ENCODE measurements at places on chromosomes 16 and 17. TPM values are rescaled to one million over a fixed set of nuclear protein-coding genes. Genes with fewer than 3 reads are reported as not detected.

Gene FNDC8
- total RNA-seq, result not detected

- H3K27ac ChIP-seq, result no peak overlapping the region
- H3K36me3 ChIP-seq, result no peaks in the 10 kb centered on the region
- peaks cover 6% of the 10 kb centered on the region for H3K4me1 ChIP-seq
- DNase-seq, result peak; percentile 77
- H3K4me3 ChIP-seq, result peak overlapping the region; percentile 13
These were observed 8.5 kb downstream of the ALOXE3 start for GRCh38 chr17:8109661-8110455.

Gene LRRC75A
- total RNA-seq, result 23.1 TPM

Gene EEF2K
- 26.1 TPM for total RNA-seq

Gene MRPL38
- total RNA-seq, result 63.9 TPM

GRCh38 chr16:75566758-75567255 lies 628 bp downstream of the GABARAPL2 start:
- peak overlapping the region; percentile 89 for H3K27ac ChIP-seq
- peak; percentile 34 for DNase-seq
- peaks cover 35% of the 10 kb centered on the region for H3K36me3 ChIP-seq
- peak overlapping the region; percentile 86 for H3K4me3 ChIP-seq

DNA sequence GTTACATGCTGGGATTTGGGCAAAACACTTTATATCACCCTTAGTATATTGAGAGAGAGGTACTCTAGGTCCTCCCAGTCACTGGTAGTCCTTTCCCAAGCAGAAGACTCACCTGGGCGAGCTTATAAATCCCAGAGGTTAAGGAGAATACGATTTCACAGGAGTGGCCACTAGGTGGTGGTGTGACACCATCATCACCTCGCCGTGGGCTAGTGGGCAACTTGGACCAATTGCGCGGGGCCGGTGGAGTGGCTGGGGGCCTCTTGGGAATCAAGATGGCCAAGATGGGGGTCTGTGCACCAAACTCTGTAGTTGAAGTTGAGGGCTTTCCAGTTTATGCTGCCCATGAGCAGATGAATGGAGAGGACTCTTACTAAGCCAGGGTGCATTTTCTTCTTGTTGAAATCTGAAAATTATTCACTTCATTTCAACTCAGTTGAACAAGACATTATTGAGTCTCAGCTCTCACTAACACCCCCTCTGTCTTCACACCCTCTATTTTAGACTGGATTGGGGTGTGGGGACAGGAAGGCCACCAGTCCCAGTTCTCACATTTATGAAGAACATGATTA lies 38.2 kb upstream of the PIRT start:
- H3K4me1 ChIP-seq, result no peaks in the 10 kb centered on the region
- no peaks in the 10 kb centered on the region for H3K36me3 ChIP-seq
- H3K27ac ChIP-seq, result no peak overlapping the region
- H3K4me3 ChIP-seq, result no peak overlapping the region
- no peaks in the 10 kb centered on the region for H3K27me3 ChIP-seq

Gene SDR42E2
- not detected for total RNA-seq

DNA sequence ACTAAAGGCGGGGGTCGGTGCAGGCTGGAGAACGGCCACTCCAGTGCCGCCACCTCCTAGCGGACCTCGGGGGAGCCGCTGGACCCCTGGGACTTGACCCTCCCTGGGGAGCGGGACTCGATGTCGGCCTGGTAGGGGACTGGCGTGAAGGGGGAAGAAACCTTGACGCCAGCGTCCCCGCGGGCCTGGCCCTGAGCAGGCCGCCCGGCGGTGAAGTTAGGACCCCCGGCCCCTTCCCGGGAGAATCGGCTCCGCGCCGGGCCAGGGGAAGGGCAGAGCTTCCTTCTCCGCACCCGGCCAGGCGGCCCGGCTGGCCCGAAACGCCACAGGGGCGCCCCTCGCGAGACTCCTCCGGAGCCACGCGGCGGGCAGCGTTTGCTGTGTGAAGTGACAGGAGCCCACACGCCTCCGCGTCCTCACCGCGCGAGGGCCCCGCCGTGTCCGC lies 389 bp downstream of the DUS1L start:
- no peak overlapping the region for H3K27ac ChIP-seq
- H3K4me3 ChIP-seq, result peak overlapping the region; percentile 75
- no peaks in the 10 kb centered on the region for H3K27me3 ChIP-seq
- peaks cover 14% of the 10 kb centered on the region for H3K36me3 ChIP-seq
- peaks cover 5% of the 10 kb centered on the region for H3K4me1 ChIP-seq
- peak; percentile 31 for DNase-seq

DNA sequence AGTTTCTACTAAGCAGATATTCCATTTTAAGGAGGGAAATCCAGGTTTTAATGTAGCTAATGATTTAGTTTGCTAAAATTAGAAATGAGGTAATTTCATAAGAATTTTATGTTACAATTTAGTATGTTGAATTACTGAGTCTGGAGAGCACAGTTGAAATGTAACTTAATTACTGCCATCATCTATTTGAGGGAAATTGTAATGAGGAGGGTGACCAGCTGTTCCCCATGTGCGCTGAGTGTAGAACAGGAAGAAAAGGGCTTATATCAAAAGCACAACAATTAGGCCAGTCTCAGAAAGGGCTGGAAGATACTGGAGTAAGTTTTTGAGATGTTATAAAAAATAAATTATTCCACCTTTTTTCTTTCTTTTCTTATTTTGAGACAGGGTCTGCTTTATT lies 735.1 kb upstream of the GOT2 start:
- DNase-seq, result no peak
- H3K27ac ChIP-seq, result no peak overlapping the region
- no peaks in the 10 kb centered on the region for H3K36me3 ChIP-seq
- no peaks in the 10 kb centered on the region for H3K27me3 ChIP-seq
- no peaks in the 10 kb centered on the region for H3K4me1 ChIP-seq

All from cardiac muscle cell (in vitro differentiated cells and primary cell).